Natural killer cell (primary cell): ENCODE measurements at places on chromosomes 12 and 14.
A peak's percentile ranks its signal among the peaks of the same experiment; 100 is the strongest.

DNA sequence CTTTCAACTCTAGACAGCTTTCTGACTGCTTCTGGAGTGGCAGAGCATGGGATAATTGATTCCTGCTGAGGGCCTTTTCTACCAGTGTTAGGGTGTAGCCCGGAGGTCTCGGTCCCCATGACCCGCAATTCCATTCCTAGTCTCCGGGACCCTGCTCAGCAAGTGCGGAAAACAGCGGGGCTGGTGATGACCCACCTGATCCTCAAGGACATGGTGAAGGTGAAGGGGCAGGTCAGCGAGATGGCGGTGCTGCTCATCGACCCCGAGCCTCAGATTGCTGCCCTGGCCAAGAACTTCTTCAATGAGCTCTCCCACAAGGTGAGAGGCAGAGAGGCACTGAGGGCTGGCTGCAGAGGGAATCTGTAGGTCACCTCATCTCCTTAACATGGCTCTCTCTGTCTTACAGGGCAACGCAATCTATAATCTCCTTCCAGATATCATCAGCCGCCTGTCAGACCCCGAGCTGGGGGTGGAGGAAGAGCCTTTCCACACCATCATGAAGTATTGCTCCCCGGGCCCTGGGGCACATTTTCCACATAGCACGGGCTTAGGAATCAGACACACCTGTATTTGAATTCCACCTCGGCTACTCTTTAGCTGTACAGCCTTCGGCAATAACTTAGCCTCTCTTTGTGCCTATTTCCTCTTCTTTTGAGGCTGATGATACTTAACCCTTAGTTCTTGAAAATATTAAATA, 5.6 kb upstream of the GAPDH start:
- H3K27me3 ChIP-seq, result no peaks in the 10 kb centered on the region
- H3K27ac ChIP-seq, result no peak overlapping the region
- no peak for DNase-seq
- H3K4me3 ChIP-seq, result no peak overlapping the region
- H3K36me3 ChIP-seq, result peaks cover 72% of the 10 kb centered on the region
- H3K4me1 ChIP-seq, result peaks cover 19% of the 10 kb centered on the region

DNA sequence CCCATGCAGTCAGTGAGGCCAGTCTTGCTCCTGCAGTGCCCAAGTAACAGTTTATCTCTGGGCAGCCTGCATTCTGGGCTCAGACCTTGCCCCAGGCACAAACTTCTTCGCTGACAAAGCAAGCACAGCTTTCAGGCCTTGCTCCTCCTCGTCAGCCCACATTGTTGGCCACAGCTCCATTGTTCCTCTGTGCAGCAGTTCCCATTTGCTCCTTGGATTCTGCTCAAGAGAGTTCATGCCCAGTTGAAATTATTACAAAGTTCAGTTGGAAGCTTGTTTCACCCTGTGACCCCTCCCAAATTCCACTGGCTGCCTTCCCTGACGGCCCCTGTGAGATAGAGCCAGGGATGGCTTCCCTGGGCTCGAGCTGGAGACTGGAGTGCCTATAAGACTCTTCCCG, 163.4 kb upstream of the DDHD1 start:
- no peaks in the 10 kb centered on the region for H3K27me3 ChIP-seq
- H3K36me3 ChIP-seq, result no peaks in the 10 kb centered on the region
- no peak overlapping the region for H3K4me3 ChIP-seq

DNA sequence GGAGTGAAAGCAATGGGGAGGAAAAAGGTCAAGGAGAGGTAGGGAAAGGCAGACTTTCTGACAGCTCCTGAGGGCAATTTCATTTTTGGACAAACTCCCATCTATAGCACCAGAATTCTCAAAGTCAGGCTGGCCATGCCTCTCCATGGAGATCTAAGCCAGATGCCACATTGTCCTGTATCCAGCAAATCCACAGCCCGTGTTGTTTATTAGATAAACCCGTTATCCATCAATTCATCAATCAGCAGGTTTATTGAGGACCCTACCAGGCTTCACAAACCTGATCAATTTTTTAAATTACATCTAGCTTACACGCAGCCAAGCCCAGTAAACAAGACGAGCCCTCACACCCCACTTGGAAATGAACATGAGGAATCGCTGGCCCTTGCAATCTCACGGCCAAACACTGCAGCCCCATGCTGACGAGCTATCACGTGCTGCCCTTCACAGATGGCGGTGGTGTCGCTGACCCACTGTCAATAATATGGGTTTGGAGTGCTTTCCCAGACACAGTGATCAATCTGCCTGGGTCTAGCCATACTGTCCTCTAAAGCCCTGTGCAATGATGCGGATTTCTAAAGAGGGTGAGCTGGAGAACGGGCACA, 332.9 kb downstream of the DPF3 start:
- no peak overlapping the region for H3K27ac ChIP-seq
- DNase-seq, result no peak
- peaks cover 3% of the 10 kb centered on the region for H3K4me1 ChIP-seq
- no peak overlapping the region for H3K4me3 ChIP-seq
- peaks cover 5% of the 10 kb centered on the region for H3K27me3 ChIP-seq
- no peaks in the 10 kb centered on the region for H3K36me3 ChIP-seq

GRCh38 chr12:115337693-115338543, 653.9 kb upstream of the TBX3 start:
- no peaks in the 10 kb centered on the region for H3K27me3 ChIP-seq
- no peak overlapping the region for H3K27ac ChIP-seq
- H3K4me3 ChIP-seq, result no peak overlapping the region
- DNase-seq, result no peak
- no peaks in the 10 kb centered on the region for H3K36me3 ChIP-seq

- H3K36me3 ChIP-seq, result no peaks in the 10 kb centered on the region
- H3K27me3 ChIP-seq, result no peaks in the 10 kb centered on the region
- no peak overlapping the region for H3K27ac ChIP-seq
- DNase-seq, result no peak
- H3K4me1 ChIP-seq, result no peaks in the 10 kb centered on the region
- H3K4me3 ChIP-seq, result no peak overlapping the region
These were observed 138.2 kb downstream of the NUAK1 start for GRCh38 chr12:106000382-106001104.

DNA sequence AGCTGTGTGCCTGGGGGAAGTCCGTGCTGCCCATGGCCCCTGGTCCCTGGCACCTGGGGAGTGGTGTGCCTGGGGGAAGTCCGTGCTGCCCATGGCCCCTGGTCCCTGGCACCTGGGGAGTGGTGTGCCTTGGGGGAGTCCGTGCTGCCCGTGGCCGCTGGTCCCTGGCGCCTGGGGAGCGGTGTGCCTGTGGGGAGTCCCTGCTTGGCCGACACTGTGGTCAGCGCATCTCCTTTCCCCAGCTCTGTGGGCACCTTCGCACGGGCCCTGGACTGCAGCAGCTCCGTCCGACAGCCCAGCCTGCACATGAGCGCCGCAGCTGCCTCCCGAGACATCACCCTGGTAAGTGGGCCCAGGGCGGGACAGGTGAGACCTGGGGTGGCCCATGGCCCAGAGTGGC, 14.5 kb upstream of the CRIP2 start:
- peaks cover 44% of the 10 kb centered on the region for H3K36me3 ChIP-seq
- no peaks in the 10 kb centered on the region for H3K4me1 ChIP-seq
- no peak for DNase-seq
- no peak overlapping the region for H3K4me3 ChIP-seq
- no peak overlapping the region for H3K27ac ChIP-seq
- no peaks in the 10 kb centered on the region for H3K27me3 ChIP-seq

- no peak for DNase-seq
- no peaks in the 10 kb centered on the region for H3K27me3 ChIP-seq
These were observed 212.9 kb downstream of the DPF3 start for GRCh38 chr14:72680853-72681640.

DNA sequence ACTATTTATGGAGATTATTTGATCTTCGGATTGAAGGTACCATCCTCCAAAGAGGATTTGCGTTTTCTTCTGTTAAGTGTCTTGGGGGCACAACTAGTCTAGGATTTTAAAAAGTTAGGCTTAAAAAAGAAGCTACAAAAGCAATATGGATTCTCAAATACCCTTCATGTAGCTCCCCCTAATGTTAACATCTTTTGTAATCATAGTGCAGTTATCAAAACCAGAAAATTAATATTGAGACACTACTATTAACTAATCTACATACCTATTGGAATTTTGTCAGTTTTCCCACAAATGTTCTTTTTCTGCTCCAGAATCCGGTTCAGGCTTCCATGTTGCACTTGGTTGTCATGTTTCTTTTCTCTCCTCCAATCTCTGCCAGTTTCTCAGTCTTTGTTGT, 62.5 kb downstream of the BICDL1 start:
- peaks cover 3% of the 10 kb centered on the region for H3K4me1 ChIP-seq
- H3K4me3 ChIP-seq, result no peak overlapping the region
- no peak overlapping the region for H3K27ac ChIP-seq
- DNase-seq, result no peak
- no peaks in the 10 kb centered on the region for H3K36me3 ChIP-seq
- no peaks in the 10 kb centered on the region for H3K27me3 ChIP-seq

GRCh38 chr14:77043177-77043983, 14.9 kb upstream of the IRF2BPL start:
- peak overlapping the region; percentile 55 for H3K27ac ChIP-seq
- H3K4me3 ChIP-seq, result no peak overlapping the region
- peaks cover 70% of the 10 kb centered on the region for H3K4me1 ChIP-seq
- peak; percentile 66 for DNase-seq
- no peaks in the 10 kb centered on the region for H3K36me3 ChIP-seq

- H3K27me3 ChIP-seq, result peaks cover 54% of the 10 kb centered on the region
- no peak for DNase-seq
- H3K36me3 ChIP-seq, result no peaks in the 10 kb centered on the region
- no peak overlapping the region for H3K27ac ChIP-seq
These were observed 7.8 kb downstream of the LHX5 start for GRCh38 chr12:113463746-113464451.

- no peaks in the 10 kb centered on the region for H3K36me3 ChIP-seq
- H3K4me3 ChIP-seq, result no peak overlapping the region
- H3K4me1 ChIP-seq, result no peaks in the 10 kb centered on the region
- H3K27me3 ChIP-seq, result no peaks in the 10 kb centered on the region
- DNase-seq, result no peak
These were observed 222.1 kb downstream of the C12orf50 start for GRCh38 chr12:87807086-87807485.

GRCh38 chr14:27164139-27164538, 566.3 kb upstream of the NOVA1 start:
- H3K27ac ChIP-seq, result no peak overlapping the region
- no peaks in the 10 kb centered on the region for H3K27me3 ChIP-seq
- no peak for DNase-seq
- no peak overlapping the region for H3K4me3 ChIP-seq
- H3K36me3 ChIP-seq, result no peaks in the 10 kb centered on the region
- no peaks in the 10 kb centered on the region for H3K4me1 ChIP-seq

DNA sequence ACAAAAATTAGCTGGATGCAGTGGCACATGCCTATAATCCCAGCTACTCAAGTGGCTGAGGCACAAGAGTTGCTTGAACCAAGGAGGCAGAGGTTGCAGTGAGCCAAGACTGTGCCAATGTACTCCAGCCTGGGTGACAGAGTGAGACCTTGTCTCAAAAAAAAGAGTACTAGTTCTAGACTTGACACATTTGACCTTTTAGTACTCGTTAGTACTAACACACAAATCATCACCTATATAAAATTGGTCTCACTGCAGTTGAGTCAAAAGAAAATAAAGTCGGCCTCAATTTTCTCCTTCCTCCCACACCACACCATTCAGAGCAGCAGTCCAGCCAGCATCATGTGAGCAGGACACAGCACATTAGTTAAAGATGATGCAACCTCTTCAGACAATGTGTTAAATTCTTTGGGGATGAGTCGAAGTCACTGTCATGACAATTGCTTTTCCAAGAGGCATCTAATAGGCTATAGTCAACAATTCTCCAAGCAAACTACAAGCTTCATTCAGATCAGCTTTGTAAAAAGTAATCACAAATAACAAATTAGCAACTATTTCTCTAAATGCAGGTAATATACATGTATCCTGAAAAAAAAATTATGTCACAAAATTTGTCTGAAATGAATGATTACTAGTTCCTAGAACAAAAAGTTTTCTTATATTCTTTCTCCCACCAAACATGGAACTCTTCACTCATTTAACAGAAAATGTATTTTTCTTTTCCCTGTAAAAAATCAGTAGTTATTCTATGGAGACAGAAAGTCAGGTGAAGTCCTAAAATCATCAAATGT, 55.6 kb downstream of the CLIP1 start:
- H3K4me1 ChIP-seq, result no peaks in the 10 kb centered on the region
- DNase-seq, result no peak
- no peak overlapping the region for H3K4me3 ChIP-seq
- H3K36me3 ChIP-seq, result peaks cover 4% of the 10 kb centered on the region
- no peak overlapping the region for H3K27ac ChIP-seq

- H3K4me1 ChIP-seq, result no peaks in the 10 kb centered on the region
- no peaks in the 10 kb centered on the region for H3K27me3 ChIP-seq
- no peak overlapping the region for H3K4me3 ChIP-seq
- no peaks in the 10 kb centered on the region for H3K36me3 ChIP-seq
These were observed 55.0 kb upstream of the NELL2 start for GRCh38 chr12:44930972-44931600.

DNA sequence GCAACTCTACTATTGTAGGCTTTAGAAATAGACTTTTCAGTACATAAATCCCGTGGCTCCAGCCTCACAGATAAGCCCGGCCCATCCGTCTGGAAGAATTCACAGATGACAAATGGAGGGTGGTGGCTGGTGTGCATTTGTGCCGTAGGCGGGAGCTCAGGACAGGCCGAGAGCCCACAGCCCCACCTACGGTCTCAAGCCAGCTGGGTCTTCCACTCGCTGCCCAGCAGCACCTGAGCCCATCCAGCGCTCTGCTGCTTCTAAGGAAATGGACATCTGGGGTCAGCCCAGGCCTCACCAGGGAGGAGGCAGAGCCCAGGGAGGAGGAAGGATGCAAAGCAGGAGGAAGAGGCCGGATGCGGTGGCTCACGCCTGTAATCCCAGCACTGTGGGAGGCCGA, 72.8 kb downstream of the KIF26A start:
- no peaks in the 10 kb centered on the region for H3K4me1 ChIP-seq
- H3K27ac ChIP-seq, result no peak overlapping the region
- no peaks in the 10 kb centered on the region for H3K36me3 ChIP-seq
- H3K27me3 ChIP-seq, result no peaks in the 10 kb centered on the region

DNA sequence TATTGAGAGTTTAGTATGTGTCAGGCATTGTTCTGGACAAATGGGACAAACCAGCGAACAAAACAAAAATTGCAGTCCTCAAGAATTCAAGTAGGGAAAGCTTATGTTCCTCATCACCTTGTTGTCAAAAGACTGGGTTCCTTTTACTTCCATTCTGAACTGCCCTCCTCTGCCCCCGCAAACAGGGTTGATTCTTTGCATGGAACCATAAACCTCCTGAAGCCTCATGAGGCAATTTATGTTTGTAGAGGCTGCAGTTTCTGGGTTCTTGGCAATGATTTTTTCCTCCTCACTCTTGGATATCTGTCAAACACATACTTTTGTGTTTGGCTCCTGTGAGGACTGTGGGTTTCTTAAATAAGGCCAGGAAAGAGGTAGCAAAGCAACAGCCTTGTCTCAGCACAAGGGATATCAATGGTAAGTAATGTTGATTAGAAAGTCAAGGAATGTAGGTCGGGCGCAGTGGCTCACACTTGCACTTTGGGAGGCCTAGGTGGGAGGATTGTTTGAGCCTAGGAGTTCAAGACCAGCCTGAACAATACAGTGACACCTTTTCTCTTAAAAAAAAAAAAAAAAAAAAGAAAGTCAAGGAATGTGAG, 13.9 kb downstream of the COPZ1 start:
- H3K27me3 ChIP-seq, result no peaks in the 10 kb centered on the region
- no peak for DNase-seq
- H3K27ac ChIP-seq, result no peak overlapping the region
- no peak overlapping the region for H3K4me3 ChIP-seq
- H3K4me1 ChIP-seq, result no peaks in the 10 kb centered on the region

GRCh38 chr14:74133833-74134481, 49.2 kb downstream of the LIN52 start:
- no peak overlapping the region for H3K4me3 ChIP-seq
- H3K36me3 ChIP-seq, result peaks cover 2% of the 10 kb centered on the region
- H3K4me1 ChIP-seq, result no peaks in the 10 kb centered on the region
- no peaks in the 10 kb centered on the region for H3K27me3 ChIP-seq
- DNase-seq, result no peak
- H3K27ac ChIP-seq, result no peak overlapping the region
